ENCODE measurements at places on chromosomes 1 and 21.

- DNase-seq, result no peak
Observed at GRCh38 chr21:38211321-38211720, 45.5 kb upstream of the KCNJ15 start.

DNA sequence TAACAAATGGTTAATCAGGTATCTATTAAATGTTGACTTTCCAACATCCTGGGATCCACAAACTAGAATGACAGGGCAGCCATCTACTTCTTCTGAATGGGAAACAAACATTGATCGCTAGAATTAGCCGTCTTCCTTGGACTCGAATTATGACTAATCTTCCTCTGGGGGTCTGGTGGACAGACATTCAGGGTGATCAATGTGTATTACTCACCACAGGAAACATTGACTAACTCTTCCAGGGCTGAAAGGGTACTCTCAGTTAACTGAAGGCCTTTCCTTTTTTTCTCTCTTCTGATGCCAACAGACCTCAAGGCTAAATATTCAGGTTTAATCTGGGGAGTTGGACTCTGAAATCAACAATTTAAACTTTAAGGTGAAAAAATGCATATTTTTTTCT is 9.5 kb downstream of the NOL9 start:
- no peak for DNase-seq

GRCh38 chr1:245604979-245605378 is 450.2 kb downstream of the KIF26B start:
- DNase-seq, result no peak

DNA sequence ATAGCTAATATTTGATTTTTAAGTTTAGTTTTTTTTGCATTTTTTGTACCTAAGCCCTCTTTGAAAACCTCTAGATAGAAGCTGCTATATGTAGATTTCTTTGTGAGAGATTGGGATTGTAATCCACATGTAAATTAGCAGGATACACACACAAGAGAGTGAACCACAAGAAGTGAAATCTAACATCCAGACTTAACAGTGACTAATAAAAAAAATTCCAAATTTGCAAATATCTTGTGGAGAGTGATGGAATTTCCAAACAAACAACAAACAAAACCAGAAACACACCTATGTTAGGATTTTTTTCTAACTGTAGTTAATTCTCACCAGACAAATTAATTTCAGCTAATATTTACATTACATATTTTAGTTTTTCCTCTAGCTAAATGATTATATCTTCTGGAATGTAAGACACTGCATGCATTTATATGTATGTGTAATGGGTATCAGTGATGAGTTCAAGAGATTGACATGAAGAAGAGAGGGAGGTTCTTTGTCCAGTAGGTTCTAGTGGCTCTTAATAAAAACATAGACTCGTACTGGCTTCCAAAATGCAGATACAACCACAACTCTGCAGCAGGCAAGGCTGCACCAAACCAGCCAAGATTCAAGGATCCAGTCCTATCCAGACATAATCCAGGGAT is 12.8 kb downstream of the CLDN17 start:
- DNase-seq, result no peak

DNA sequence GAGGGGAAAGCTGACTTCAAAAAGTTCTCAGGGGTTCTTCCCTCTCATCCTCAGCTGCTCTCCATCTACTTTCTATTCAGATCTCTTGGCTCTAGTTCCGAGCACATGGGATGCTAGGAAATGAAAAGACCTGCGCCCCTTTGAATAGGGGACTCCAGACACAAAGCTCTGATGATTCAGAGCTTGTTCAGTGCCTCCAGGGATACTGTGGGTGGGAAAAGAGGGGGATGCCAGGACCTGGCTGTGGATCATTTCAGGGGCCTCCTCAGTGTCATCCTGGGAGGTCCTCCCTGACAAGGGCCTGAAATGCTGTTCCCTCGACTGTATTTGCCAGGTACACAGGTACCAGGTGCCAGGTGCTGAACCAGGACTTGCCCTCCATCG is 943 bp upstream of the KIAA0040 start:
- no peak for DNase-seq

- no peak for DNase-seq
Observed at GRCh38 chr1:167109125-167109524, 15.2 kb downstream of the STYXL2 start.

DNA sequence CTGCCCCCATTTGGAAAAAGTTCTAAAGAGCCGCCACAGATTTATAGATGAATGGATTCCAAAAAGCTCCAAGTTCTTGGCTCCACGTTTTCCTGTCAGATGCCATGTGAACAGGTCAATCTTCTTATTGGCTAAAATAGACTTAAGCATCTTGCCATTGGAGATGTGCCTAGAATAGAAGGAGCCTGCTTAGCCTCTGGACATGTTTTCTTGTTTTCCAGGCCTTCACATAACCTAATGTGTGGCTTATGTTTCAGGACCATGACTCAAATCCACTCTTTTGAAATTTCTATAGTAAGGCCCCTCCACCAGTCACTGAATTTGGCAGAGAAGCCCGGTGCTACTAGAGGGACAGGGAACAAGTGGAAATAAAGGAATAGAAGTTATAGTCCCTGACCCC is 31.5 kb downstream of the PHC2 start:
- no peak for DNase-seq

- DNase-seq, result no peak
Observed at GRCh38 chr1:47568763-47569162, 130.9 kb downstream of the FOXD2 start.

DNA sequence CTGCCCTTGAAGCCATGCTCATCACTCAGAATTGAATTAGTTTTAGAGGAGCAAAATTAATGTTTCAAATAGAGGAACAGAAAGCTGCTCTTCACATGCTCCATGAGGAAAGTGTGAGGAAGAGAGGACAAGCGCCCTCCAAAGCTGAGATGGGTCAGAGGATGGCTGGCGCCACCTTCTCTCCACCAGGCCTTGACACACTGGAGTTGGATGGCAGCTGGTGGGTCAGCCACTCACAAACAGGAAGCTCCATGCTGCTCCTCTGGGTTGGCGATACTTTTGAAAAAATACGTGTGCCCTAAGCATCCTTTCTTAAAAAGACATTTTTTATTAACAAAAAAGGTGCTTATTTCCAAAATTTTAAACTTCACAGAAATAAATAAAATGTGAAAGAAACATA is 3.1 kb upstream of the CD2 start:
- DNase-seq, result no peak

DNA sequence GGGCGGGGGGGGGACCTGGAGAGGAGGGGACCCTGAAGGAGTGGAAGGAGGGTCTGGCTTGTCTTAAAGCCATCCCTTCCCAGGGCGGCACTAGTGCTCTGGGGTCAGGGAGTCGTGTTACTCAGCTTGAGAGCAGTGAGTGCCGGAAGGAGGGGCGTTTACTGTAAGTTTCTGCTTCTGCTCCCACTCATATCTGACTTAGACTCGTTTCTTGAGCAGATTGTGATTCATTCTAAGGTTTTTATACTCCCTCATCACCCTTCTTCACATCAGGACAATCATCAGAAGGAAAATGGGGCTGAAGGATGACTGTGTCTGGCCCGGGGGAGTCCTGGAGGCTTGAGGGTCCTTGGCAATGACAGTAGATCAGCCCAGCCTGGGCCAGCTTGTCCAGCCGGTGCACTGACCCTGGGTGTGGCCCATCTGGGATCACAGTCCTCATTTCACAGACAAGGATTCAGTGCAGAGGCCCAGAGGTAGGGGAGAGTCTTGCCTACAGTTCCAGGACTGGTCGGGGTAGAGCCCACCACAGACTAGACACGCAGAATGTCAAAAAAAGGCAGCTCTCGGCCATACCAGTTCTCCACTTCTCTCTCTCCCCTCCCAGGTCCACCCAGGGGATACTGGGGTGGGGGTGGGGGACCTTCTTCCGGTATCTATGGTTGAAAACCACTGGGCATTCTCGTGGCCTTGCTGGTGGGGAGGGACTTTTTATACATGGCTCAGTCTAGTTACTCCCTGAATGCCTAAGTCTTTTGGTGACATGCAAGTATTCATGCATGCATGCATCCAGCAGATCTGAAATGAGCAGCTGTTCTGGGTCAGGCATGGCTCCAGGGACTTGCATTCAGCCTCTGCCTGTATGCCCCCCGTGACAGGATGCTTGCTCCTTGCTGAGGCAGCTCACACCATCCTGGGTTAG is 5.1 kb downstream of the TNFRSF8 start:
- DNase-seq, result no peak

DNA sequence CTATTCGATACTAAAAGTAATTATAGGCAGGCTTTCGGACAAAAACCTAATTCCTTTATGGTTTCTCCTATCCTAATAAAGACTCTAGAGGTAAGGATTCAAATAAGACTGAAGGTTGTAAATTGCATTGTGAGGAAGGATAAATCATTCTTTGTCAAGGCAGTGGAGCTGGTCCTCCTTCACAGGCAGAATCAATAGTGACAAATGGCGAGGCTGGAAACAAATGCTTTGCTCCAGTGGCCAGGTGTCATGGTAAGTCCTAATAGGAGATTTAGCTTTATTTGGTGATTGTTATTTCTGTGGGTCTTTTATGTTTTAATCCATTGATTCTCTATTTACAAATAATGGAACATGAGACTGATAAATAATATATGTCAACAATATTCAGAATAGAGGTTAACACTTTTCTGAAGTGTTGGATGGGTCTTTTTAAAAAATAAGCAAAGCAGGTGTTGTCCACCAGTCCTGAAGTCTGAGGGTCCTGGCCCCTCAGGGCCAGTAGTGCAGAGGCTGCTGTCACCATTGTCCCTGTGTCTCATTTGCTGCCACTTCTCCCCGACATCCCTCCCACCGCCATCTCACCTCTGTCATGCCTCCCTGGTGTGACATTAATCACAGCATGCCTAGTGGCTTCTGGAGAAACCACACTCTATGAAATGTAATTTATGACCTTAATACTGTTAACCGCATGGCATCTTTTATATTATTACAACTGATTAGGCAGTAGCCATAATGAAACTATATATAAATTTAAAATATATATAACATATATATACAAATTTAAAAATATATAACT is 120.9 kb upstream of the MAGI3 start:
- no peak for DNase-seq

DNA sequence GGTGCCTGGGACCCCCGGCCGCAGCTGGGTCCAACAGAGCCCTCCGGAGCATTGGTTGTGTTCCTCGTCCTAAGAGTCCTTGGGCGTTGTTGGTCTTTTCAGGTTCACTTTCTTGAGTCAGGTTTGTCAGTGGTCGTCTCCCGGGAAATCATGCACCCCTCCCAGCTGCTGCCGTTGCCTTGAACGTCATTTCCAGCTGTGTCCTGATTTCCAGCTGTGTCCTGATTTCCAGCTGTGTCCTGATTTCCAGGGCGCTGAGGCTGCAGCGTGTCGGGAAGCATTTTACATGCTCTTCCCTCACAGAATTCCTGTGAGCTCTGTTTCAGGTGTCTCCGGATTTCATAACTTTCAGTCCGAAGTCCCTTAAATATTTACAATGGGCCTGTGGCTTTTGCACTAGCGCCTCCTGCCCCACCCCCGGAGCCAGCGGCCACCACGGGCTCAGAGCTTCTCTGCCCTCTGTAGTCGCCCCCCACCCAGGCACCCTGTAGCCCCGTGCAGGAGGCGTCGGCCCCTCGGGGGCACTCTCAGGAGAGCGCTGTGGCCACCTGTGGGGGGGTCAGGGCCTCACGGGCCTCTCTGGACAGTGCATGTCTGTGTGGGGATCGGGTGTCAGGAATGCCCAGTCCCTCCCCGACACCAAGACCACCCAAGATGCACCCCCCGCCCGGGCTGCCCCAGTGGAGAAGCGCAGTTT is 66.7 kb downstream of the COL18A1 start:
- DNase-seq, result no peak

DNA sequence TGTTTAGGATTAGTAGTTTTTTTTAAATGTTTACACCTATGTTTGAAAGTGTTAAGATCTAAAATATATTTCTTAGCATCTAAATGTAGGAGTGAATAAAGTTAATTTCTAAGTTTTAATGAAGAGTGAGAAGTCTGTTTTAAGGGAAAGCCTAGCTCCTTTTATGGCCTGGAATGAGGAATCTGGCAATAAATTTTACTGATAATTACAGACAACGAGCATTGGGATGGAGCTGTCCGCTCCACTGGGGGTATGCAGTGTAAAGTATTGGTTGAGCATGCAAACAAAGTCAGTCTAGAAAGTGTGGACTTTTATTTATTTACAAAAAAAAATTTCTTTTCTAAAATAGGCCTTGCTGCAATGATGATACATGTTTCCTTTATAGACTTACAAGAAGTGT is 19.0 kb downstream of the CLIC6 start:
- no peak for DNase-seq

DNA sequence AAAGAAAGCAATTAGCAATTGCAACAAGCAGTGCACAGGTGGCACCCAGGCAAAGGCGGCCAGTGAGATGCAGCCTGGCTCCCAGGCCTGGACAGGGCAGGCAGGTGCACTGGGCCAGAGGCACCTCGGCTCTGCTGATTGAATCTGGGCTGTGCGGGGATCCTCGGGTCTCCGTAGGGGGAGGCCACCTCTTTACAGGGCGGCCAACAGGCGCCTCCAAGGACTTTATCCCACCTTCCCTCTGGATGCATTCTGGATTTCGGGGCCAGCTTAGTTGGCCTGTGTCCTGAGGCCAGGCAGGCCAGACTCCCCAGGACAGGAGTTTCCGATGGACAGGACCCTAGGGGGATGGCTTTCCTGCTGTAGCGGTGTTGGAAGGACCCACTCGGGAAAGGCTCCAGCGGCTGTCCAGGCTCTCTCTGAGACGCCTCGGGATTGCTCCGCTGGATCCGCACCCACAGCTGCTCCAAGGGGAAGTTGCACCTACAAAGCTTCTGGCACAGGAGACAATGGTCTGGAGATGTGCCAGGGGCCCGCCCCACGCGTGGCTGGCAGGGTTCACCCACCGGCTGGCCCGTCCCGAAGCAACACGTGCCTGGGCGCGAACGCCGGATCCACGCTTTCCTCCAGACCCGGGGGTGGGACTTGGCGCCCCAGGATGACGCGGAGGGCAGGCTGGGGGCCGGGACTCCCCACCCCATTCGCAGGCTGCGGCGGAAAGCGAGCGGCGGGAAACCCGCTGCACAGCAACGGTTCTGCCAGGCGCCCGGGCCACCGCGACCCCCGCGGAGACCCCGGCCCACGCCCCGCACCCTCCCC is 810 bp downstream of the SLC19A1 start:
- peak; percentile 55 for DNase-seq

DNA sequence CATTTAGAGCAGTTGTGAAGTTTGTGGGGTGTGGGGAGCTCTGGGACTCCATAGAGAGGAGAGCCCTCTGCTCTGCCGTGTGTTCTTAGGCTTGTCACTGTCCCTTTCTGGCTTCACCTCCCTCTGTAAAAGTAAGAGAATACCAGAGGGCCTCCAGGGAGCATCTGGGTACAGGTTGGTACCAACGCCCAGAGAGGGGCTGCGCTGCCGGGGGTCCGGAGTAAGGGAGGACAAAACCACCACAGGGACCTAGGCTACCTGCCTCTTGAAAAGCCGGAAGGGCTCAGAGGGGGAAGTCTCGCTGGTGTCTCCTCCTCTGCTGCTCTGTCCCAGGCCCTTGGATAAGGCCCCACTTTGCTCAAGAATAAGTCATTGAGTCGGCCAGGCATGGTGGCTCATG is 3.1 kb upstream of the TINAGL1 start:
- DNase-seq, result no peak

- DNase-seq, result no peak
Observed at GRCh38 chr1:223761411-223761810, 49.1 kb downstream of the CAPN2 start.

Measured in activated CD4-positive, alpha-beta T cell treated with anti-CD3 and anti-CD28 coated beads for 1 hour (primary cell).